Activated CD4-positive, alpha-beta T cell treated with anti-CD3 and anti-CD28 coated beads, Interleukin-2, amount 10 ng/mL, durations not matched to agents 7 days and 5 days (primary cell): ENCODE measurements at places on chromosomes 1 and 21. TPM values are rescaled to one million over a fixed set of nuclear protein-coding genes. Genes with fewer than 3 reads are reported as not detected.

DNA sequence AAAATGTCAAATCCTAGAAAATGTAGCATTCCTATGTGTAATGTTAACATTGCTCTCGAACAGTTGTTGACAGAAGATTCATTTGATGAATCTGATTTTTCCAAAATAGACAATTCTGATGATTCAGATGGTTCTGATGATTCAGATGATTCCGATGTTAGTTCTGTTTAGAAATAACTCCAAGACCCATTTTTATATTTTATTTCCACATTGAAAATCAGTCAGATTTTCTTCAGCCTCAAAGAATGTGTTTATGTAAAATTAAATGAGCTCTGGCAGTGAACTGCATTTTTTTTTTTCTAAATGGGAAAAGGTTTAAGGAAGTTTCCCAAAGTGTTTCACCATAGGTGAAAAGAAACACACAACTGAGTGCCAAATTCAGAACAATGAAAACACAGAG is 136.5 kb downstream of the TSEN15 start:
- no peak overlapping the region for H3K27ac ChIP-seq
- peaks cover 25% of the 10 kb centered on the region for H3K27me3 ChIP-seq
- no peak overlapping the region for H3K4me3 ChIP-seq

DNA sequence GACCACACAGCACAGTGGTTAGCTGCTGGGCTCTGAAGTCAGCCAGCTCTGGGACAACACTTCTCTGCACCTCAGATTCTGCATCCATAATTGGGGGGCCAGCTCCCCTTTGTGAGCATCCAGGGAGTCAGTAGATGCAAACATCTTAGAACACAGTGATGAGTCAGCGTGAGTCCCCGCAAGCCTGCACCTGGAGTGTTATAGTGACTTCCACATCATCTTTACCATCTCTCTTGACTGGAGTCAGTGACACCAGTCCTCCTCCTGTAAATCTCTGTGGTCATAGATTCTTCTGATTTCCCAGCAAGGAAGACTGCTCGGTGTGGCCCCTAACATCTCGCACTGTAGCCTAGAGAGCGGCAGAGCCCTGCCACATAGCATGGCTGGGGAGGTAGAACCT is 13.9 kb upstream of the EDN2 start:
- no peak overlapping the region for H3K27ac ChIP-seq
- H3K4me3 ChIP-seq, result no peak overlapping the region
- peaks cover 9% of the 10 kb centered on the region for H3K27me3 ChIP-seq
- peaks cover 8% of the 10 kb centered on the region for H3K4me1 ChIP-seq
- no peak for DNase-seq

DNA sequence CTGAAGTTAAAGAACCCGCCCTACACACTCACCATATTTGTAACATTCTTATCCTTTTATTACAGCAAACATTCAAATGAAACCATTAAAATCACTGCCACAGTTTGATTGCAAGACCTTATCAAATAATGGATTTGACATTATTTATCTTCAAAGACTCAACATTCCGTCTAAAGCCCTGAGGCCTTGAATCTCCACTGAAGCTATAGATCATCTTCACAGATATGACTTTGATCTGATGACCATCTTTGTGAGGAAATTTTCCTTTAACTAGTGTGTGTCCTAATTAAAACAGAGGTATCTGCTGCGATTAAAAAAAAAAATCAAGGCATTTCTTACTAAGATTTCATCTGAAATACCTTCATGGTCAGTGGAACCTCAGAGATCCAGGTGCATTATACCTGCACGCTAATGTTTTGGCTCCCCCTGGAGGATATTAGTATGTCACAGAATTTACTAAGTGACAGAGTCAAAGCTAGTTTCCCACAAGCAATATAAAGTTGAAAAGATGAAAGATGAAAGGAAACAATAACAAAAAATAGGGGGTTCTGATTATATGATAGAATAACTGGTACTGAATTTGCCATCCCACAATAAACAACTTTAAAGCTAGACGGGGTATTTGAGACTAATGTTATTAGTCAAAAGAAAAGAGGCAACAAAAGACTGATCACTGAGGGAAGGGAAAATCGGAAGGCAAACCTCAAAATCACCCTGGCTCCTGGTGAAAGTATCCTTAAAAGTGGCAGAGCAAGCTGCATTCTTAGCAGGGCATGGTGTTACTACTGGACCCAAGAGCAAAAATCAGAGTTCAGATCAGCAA is 923.4 kb downstream of the NCAM2 start:
- H3K27me3 ChIP-seq, result no peaks in the 10 kb centered on the region
- H3K4me1 ChIP-seq, result no peaks in the 10 kb centered on the region
- no peak overlapping the region for H3K4me3 ChIP-seq
- H3K36me3 ChIP-seq, result no peaks in the 10 kb centered on the region
- H3K27ac ChIP-seq, result no peak overlapping the region

DNA sequence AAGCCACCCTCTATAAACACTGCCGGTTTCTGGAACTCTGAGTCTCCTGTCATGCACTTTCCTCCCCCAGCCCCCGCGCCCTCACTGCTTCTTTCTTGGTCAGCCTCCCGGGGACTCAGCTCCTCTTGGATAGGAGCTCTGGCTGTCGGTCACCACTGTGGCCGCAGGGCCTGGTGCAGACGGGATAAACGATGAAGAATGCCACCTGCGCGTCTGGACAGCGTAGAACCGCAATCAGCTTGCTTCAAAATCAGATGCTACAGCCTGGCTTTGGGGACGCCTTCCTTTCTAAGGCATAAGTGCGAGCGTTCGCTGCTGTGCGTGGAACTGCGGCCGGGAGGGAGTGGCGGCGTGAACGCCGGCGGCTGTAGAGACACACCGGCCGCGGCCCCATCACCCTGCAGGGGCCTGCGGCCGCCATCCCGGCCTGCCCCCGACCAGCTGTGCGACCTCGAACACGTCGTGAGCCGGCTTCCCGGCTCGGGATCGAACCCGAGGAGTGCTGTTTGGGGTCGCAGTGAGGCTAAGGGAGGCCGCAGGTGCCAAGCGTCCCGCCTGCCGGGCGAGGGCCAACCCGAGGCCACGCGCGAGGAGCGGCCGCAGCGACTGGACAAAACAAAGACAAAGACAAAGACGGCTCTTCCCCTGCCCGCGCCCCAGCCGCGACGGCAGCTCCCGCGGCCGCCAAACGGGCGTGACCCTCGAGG is 688 bp downstream of the PTTG1IP start:
- H3K27me3 ChIP-seq, result peaks cover 3% of the 10 kb centered on the region
- peaks cover 67% of the 10 kb centered on the region for H3K4me1 ChIP-seq
- peak overlapping the region; percentile 83 for H3K27ac ChIP-seq
- peaks cover 10% of the 10 kb centered on the region for H3K36me3 ChIP-seq
- DNase-seq, result peak; percentile 33

GRCh38 chr1:46445773-46446256 is 43.8 kb upstream of the DMBX1 start:
- H3K27ac ChIP-seq, result no peak overlapping the region
- peaks cover 13% of the 10 kb centered on the region for H3K4me1 ChIP-seq
- H3K36me3 ChIP-seq, result no peaks in the 10 kb centered on the region
- peaks cover 50% of the 10 kb centered on the region for H3K27me3 ChIP-seq
- H3K4me3 ChIP-seq, result no peak overlapping the region

DNA sequence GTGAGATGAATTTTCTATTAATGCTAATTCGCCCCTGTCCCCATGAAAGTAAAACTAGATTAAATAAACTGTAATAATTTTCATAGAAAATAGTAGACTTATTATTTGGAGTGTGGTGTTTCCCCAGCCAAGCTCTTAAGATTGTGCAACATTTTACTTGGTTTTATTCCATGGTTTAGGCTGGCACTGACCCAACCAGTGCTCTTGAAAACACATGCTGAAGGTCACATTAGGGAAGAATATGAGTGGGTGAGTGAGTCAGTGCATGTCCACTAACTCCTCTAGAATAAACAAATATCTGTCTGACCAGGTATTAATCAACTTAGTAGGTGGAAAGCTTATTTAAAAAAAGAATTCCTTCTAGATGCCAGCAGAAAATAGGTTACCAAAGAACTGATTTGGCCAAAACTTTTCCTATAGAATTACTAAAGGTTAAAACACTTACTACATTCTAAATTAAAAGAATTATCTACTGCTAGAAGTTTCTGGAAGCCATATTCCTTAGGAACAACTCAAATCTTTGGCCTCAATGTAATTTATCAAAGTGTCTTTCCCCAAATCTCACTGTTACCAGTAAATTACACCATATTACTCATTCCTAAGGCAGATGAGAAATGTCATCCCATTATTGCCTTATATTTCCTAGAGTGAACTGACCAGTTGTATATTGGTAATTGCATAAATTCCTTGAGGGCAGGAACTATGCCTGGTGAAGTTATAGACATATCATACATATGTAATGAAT is 89.7 kb upstream of the RGS1 start:
- no peak for DNase-seq
- no peaks in the 10 kb centered on the region for H3K27me3 ChIP-seq
- H3K4me3 ChIP-seq, result no peak overlapping the region
- no peaks in the 10 kb centered on the region for H3K36me3 ChIP-seq

GRCh38 chr1:77063118-77063517 is 156.1 kb downstream of the PIGK start:
- no peaks in the 10 kb centered on the region for H3K36me3 ChIP-seq
- no peak for DNase-seq
- H3K27ac ChIP-seq, result no peak overlapping the region
- no peak overlapping the region for H3K4me3 ChIP-seq

DNA sequence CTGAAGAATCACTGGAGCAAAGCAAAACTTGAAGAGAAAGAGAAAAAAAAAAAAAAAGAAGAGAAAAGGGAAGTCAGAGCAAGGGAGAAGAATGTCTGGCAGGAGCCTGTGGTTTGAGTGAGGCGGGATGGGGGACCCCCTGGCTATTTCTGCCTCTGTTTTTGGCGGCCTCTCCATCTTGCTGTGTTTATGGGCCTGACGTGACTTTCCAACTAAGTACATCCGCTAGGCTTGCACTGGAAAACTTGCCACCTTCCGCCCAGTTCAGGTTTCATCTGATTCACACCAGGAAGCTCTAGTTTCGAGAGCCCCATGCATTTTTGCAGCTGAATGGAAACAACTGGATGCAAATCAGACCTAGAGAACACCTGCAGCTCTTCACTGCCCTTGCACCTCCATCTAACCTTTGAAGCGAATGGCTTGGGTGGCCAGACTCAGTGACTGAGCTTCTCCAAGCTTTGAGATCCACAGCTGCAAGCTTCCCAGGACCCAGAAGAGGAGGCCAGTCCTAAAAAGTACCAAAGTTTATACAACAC is 28.0 kb downstream of the TBX15 start:
- no peaks in the 10 kb centered on the region for H3K4me1 ChIP-seq
- no peaks in the 10 kb centered on the region for H3K36me3 ChIP-seq
- no peak overlapping the region for H3K4me3 ChIP-seq
- H3K27me3 ChIP-seq, result no peaks in the 10 kb centered on the region

DNA sequence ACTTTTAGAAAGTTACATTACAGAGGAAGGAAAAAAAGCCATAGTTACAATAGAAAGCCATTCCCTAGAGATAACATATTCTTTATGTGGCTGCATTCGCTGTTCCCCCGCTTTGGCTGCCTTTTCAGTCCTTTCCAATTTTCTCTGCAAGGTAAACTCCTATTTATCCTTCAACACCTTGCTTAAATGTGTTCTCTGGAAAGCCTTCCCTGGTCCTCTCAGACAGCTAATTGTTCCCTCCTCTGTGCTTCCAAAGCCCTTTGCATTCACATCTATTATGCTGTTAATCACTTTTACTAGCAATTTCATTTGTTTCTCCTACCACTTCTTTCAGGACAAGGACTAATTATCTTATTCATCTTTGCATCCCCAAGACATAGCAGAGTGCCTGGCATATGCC is 1.6 kb downstream of the PHC2 start:
- no peaks in the 10 kb centered on the region for H3K36me3 ChIP-seq
- no peak overlapping the region for H3K27ac ChIP-seq
- peaks cover 5% of the 10 kb centered on the region for H3K4me1 ChIP-seq
- H3K4me3 ChIP-seq, result no peak overlapping the region

DNA sequence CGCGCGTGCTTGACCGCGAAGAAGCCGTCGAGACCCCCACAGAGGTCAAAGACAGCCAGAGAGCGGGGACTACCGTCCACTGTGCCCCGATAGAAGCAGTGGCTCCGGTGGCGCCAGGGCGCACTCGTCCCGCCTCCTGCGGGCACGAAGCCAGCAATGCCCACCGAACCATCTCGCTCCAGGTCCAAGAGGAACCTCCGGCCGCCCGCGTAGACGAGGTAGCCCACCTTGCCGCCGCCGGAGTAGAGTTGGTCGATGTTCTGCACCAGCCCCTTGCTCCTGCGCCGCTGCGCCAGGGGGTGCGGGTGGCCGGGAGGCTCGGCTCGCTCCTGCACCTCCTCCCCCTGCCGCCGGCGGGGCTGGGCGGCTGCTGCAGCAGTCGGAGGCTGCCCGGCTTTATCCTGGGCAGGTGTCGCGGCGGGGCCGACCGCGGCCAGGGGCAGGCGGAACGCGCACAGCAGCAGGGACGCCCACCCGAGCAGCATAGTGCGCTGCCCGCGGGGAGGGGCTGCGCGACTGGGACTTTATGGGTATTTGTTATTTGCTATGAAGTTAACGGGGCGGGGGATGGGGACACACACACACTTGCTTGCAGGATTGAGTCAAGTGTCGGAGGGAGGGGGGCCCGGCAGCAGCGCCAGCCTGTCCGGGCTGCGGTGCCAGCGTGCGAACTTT is 844 bp downstream of the ADAMTS5 start:
- H3K4me1 ChIP-seq, result no peaks in the 10 kb centered on the region
- H3K4me3 ChIP-seq, result no peak overlapping the region
- H3K27me3 ChIP-seq, result peaks cover 52% of the 10 kb centered on the region
- H3K27ac ChIP-seq, result no peak overlapping the region
- no peaks in the 10 kb centered on the region for H3K36me3 ChIP-seq

DNA sequence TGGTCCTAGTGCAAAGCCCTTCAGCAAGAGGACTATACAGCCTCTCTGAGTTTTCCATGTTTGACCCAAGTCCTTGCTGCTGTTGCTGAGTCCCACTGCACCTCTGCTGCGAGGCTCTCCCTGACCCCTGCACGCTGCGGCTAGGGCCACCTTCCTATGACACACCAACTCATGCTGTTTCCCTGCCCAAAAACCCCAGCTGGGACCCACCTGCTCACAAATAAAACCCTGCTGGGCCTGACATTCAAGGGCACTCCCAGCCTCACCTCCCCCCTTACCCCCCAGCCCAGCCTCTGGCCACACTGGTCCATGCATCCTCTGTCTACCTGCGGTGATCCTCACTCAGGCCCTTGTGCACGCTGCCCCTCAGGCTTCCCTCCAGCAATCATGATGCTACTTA is 12.3 kb upstream of the ASCL5 start:
- no peak overlapping the region for H3K4me3 ChIP-seq
- DNase-seq, result no peak
- no peaks in the 10 kb centered on the region for H3K27me3 ChIP-seq

- peaks cover 41% of the 10 kb centered on the region for H3K36me3 ChIP-seq
- H3K4me3 ChIP-seq, result peak overlapping the region; percentile 100
- peak; percentile 48 for DNase-seq
Measured at GRCh38 chr1:226061841-226062557, 517 bp upstream of the H3-3A start.

Gene S100B
- total RNA-seq, result 0.25 TPM

Gene MNDA
- not detected for total RNA-seq

Gene EXO1
- total RNA-seq, result 44.4 TPM

Gene S100A11
- 367 TPM for total RNA-seq

Gene HES5
- not detected for total RNA-seq

Gene GBP6
- 0.27 TPM for total RNA-seq

Gene RAB42
- not detected for total RNA-seq

Gene GJC2
- 0.62 TPM for total RNA-seq

Gene HIVEP3
- total RNA-seq, result 21.5 TPM

Gene CENPL
- total RNA-seq, result 39.7 TPM

Gene ZNF648
- not detected for total RNA-seq

Gene RGSL1
- not detected for total RNA-seq

Gene ATAD3C
- total RNA-seq, result 0.69 TPM

Gene KIAA0319L
- total RNA-seq, result 46.3 TPM

Gene IL22RA1
- total RNA-seq, result not detected

Gene FCRL6
- total RNA-seq, result not detected
